Esophagus squamous epithelium (tissue), 5 donors: ENCODE measurements at places on chromosomes 13 and 19.
A peak's percentile ranks its signal among the peaks of the same experiment; 100 is the strongest.

DNA sequence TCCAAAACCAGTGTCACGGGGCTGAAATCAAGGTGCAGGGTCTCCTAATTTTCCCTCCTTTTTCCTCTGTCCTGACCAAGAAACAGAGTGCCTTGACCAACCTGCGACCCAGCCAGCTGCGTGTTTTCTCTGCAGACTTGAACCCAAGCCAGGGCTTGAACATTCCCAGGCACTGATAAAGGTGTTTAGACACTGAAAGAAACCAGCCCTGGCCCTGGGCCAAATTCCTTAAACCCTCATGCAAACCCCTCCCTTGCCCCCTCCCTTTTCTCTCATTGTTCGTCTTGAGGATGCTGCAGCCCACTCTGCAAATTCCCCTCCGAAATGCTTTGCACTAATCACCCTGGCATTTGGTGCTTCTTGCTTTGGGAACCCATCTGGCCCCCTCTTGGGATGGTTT lies 9.5 kb upstream of the FFAR2 start:
- DNase-seq, result no peak

- DNase-seq, result no peak
These were observed 24.0 kb downstream of the LDLR start for GRCh38 chr19:11113140-11113708.

GRCh38 chr13:40346592-40346991 lies 319.8 kb downstream of the FOXO1 start:
- DNase-seq, result no peak

GRCh38 chr19:1610579-1610978 lies 5.3 kb upstream of the UQCR11 start:
- no peak for DNase-seq

DNA sequence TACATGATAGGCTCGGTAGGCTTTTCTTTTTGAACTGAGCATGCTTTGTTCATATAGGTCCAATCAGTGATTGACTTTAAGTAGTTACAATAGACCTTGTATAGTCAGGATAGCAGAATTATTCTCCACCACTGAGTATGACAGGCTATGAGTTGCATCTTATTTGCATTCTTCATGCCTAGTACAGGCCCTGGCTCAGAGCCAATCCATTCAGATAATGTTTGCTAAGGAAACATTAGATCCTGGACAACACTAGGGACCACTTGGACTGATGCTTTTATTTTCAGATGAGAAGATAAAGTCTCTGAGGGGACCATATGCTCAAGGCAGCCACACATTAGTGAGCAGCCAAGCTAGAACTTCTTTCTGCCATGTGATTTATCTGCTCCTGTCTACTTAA lies 133.9 kb downstream of the KL start:
- DNase-seq, result no peak

DNA sequence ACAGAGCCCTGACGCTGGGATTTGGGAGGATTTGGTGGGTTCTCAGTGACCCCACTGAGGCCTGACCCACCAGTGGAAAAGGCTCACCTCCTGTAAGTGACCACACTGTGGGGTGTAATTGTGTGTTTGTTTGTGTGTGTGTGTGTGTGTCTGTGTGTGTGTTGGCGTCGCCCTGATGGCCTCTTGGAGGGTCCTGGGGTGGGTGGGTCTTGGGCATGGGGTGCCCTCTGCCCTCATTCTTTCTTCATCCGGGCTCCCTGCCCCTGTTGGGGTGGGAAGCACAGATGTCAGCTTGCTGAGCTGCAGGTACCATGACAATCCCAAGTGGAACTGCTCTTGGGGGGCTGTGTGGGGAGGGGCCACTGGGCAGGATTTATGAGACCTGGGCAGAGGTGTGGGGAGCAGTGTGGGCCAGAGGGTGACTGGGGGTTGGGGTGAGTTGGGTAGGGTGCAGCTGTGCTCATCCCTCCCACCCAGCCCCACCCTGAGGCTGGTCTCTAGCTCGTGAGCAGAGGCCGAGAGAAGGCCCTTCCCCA lies 22.8 kb downstream of the WTIP start:
- no peak for DNase-seq

- DNase-seq, result no peak
These were observed 466.0 kb downstream of the FOXO1 start for GRCh38 chr13:40200273-40200978.

- no peak for DNase-seq
These were observed 18.6 kb upstream of the LATS2 start for GRCh38 chr13:21079761-21080592.

GRCh38 chr19:46606019-46606418 lies 4.9 kb downstream of the CALM3 start:
- DNase-seq, result no peak

DNA sequence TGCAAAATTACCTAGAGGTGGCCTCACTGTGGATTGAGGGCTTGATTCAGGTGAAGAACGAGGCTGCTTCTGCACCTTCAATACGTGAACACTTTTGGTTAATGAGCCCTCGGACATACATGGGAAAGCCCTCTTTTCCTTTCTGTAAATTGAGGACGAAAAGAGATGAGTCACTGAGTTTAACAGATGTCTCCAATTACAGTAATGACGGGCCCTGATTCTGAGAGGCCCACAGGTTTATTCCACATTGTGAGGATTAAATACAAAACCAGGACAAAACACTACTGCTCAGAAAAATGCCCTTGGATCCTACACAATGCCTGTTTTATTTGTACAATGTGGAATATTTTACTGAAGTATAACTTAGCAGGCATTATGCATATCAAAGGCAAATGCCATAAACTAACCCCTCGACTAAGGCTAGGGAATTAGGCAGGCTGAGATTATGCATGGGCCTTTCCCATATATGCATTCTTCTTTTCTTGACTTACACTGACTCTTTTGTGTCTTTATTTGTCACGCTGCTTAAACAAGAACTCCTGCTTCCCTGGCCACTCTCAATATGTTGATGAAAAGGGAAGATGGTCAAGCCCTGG lies 819.9 kb downstream of the OLFM4 start:
- DNase-seq, result no peak

DNA sequence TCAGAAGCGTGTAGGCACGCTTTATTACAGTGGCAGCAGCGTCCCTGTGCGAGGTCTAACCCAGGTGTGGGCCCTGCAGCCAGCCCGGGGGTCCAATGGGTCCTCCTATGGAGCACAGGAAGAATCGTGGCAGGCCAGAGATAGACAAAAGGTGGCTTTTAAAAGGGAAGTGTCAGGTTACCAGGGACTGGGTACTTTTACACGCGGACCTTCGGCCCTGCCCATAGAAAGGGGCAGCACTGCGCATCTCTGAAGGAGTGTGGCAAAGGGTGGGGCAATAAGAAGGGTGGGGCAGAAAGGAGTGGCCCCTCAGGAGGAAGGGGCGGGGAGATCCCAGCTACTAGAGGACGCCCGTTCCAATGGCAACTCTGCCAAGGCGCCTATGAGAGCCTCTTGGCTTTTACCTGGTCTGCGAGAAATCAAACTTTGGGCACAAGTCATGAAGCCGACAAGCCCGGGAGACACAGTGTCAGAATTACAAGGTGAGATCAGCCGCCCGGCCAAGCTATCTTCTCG lies 1419.8 kb downstream of the UQCRFS1 start:
- DNase-seq, result peak; percentile 57

- DNase-seq, result no peak
These were observed 5.2 kb downstream of the ZNF577 start for GRCh38 chr19:51882518-51882917.

GRCh38 chr13:79775830-79776229 lies 294.9 kb downstream of the NDFIP2 start:
- DNase-seq, result no peak

DNA sequence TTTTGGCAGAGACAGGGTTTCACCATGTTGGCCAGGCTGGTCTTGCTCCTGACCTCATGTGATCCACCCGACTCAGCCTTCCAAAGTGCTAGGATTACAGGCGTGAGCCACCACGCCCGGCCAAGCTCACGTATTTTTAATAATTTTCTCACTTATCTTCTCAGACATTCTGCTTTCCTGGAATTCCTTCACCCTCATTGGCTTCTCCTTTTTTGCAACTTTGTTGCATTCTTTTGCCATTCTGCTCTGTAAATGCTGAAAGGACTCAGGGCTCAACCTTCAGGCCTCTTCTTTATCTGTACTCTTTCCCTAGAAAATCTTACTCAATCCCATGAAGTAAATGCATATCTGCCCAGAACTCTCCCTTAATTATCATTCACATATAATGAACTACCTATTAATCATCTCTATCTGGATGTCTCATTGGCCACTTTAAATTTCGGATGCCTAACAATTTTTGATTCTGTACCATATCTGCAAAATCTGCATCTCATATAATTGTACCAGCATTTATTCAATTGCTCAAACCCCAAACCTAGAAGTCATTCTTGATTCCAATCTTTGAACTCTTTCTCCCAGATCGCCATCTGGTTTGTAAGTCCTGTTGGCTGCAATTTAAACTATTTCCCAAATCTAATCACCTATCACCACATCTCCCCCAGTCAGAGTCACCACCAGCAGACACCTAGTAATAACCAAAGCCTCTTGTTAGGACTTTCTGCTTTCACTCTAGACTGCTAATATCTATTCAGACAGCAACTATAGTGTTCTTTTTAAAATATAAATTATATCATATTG lies 18.2 kb upstream of the OXGR1 start:
- no peak for DNase-seq

DNA sequence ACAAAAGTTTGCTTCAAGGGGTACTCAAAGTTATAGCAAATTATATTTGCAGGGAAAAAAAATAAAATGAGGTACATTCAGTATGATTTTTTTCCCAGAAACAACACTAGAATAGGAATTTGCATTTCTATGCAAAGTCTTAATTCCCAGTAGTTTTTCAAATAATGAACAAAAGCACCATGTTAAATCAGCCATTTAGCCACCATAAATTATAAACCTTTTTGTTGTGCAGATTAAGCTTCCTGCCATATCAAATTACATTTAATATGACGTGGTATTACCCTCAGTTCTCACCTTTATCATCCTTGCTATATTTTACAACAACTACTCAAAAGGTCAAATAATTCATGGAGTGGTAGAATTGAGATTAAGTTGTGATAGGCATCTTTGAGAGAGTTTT lies 136.6 kb upstream of the FRY start:
- no peak for DNase-seq

- no peak for DNase-seq
These were observed 17.7 kb downstream of the STK24 start for GRCh38 chr13:98559169-98559568.

- DNase-seq, result no peak
These were observed 19.0 kb downstream of the ZNF790 start for GRCh38 chr19:36819130-36819630.

- no peak for DNase-seq
These were observed 173.5 kb downstream of the KCNRG start for GRCh38 chr13:50188696-50189095.

GRCh38 chr13:21025539-21025938 lies 35.8 kb downstream of the LATS2 start:
- no peak for DNase-seq

- no peak for DNase-seq
These were observed 12.9 kb upstream of the RNF113B start for GRCh38 chr13:98189841-98190505.

- no peak for DNase-seq
These were observed 97.1 kb downstream of the MBNL2 start for GRCh38 chr13:97319113-97319720.

DNA sequence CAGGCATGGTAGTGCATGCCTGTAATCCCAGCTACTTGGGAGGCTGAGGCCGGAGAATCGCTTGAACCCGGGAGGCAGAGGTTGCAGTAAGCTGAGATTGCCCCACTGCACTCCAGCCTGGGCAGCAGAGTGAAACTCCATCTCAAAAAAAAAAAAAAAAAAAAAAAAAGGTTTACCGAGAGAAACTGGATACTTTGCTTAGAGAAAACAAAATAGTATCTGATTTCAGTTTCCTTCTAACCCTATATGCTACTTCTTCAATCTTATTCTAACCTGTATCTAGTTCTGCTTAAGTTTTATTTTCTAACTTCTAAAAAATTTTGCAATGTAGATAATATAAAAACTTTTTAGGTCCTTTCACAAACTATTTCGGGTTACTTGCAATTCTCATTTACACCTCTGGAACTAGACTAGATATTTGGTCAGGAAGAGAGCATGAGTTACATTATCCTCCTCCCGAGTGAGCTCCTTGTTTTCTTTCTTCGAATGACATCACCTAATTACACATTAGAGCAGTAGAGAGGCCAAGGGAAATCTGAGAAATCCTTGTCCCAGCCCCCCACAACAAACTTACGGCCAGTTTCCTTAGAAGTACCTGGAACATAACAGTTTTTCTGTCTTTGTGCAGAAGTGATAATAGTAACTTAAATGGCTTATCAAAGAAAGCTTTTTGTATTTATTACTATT lies 128.9 kb downstream of the B3GLCT start:
- DNase-seq, result no peak

DNA sequence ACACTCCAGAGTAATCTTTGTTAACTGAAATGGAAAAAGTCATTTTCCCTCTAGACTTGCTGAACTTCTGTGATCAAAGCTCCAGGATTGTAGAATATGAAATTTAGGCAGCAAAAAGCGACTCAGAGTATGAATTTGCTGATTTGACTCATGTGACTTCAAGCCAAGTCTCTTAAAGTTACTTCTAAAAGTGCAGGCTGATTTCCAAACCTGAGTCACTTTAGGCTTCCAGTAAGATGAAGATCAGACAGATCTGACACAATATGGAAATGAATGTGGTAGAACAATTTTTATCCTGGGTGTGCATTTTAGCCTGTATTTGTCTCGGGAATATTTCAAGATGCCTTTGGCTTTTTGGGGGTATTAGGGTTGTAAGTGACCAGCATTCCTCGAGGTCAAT lies 151.0 kb upstream of the TMTC4 start:
- no peak for DNase-seq

DNA sequence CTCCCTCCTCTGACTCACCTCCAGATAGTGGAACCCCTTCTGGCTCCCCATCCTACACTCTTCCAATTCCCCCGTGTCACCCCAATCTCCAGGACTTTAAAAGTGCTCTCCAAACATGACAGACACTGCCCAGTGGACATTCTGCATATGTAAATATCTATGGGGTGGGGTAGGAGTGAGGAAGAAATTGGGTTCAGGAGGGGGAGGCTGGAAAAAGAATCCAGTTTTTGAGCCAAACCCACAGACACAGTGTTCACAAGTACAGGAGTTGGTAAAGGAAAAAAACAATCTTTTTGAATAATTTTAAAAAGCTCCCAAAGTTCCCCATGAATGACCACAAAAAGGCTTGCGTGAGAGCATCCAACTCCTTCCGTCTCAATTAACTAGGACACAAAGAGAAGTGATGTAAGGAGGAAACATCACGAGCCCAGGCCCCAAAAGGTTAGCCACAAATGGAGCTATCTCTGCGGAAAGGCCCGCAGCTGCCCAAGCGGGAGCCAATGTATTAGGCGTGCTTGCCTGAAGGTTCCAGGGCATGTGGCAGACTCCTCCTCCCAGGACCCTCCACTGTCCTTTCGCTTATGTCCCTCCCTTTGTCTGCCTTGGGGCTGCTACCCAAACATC lies 18.0 kb downstream of the ZC3H4 start:
- DNase-seq, result no peak

DNA sequence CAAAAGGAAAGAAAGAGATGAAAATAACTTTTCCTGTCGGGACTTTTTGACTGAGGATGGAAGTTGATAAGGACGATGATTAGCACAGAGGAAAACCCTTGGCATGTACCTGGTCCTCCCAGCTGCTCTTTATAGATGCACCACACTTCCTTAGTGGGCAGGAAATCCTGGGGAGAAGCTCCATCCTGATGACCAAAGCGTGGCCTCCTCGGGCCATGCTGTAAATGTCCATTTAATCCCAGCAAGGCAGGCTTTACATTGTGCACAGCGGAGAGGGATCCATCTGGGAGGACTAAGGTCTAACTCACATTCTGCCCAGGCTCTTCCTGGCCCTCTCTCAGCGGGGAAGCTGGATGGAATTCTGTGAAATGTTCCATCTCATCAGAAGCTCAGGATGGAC lies 113.5 kb downstream of the COL4A2 start:
- no peak for DNase-seq

- DNase-seq, result no peak
These were observed 45.5 kb upstream of the FREM2 start for GRCh38 chr13:38641164-38641948.
